ENCODE measurements at places on chromosomes 3 and 15.

GRCh38 chr15:60639502-60639901 lies 160.6 kb upstream of the ICE2 start:
- DNase-seq, result no peak

GRCh38 chr3:185988816-185989175 lies 51.0 kb upstream of the TRA2B start:
- DNase-seq, result no peak

GRCh38 chr3:149019580-149019979 lies 28.2 kb downstream of the GYG1 start:
- no peak for DNase-seq

- peak; percentile 33 for DNase-seq
Measured at GRCh38 chr15:47773143-47773542, 55.8 kb downstream of the SEMA6D start.

GRCh38 chr3:33980252-33980651 lies 181.8 kb downstream of the PDCD6IP start:
- peak; percentile 97 for DNase-seq

- peak; percentile 86 for DNase-seq
Measured at GRCh38 chr3:24494618-24495325, at the start of gene THRB. Gene THRB, minus strand, starts transcription at chr3:24494850.

DNA sequence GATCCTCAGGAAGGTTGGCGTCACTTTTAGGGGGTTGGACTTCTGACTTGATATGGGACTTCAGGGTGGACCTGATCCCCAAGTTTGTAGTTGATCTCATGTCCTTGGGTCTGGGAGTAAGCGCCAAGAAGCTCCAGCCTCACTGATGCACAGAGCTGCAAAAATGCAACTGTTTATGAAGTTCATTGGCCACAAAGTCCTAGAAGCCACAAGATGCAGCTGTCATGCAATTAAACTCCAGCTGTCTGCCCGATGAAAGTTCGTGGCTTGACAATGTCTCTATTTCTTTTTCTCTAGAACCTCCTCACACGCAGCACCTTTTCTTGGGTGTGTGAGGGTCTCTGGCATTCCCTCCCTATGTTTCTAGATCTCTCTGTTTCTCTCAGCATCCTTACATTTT lies 9.2 kb upstream of the ACAN start:
- DNase-seq, result no peak

DNA sequence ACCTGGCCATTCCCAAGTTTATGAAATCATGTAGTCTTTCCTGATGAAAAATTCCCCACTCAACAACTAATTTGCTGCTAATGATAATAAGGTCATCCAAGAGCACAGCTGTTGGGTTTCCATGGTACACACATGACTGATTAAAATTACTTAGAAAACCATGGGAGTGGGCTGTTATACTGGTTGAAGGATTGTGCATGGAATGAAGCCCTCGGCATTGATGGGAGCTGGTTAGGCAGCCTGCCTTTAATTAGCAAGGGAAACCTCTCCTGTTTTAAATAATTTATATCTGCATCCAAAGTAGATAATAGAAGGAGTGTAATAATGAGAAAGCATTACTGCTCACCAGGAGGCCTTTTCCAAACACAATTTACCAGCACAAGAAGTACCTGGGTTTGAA lies 235.1 kb upstream of the CFAP20DC start:
- no peak for DNase-seq

DNA sequence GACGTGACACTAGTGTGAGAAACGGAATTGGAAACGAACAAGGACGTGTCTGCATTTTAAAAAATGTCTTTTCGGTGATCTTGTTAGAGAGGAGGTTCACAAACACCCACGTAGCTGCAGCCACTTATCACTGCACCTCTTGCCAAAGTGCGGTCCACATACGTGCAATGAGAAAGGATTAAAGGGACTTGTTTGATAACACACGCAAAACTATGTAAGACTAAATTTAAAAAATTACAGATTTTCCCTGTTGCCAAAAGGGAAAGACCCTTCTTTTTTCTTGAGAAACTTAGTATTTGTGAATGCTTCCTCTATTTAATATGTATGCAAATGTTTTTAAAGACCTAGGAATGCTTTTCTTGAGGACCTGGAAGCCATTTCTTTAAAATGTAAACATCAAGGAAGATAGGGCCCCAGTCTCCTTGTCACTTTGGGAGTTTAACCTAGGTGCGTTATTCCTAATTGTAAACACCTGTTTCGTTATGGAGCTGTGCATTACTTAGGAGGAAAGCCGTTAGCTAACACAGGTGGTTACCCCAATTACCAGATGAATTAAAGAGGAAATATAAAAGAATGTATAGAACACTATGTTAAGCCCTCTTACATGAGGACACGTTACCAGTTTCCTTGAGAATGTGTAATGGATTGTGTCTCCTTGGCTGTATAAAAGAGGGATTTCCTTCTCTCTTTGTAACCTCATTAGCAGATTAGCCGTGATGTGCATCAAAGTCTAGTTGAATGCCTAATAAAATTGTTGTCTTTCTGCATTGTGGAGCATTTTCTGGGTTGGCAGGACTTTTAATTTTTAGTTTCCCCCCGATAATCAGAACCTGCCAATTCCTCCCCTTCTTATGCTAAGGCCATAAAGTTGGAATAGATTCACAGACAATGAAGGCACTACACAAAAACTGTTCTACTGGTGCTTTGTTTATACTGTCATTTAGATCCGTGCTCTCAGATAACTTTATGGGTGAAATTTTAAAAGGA lies 1.0 kb downstream of the LEKR1 start:
- DNase-seq, result no peak

GRCh38 chr3:188365988-188366698 lies 212.2 kb downstream of the LPP start:
- no peak for DNase-seq

DNA sequence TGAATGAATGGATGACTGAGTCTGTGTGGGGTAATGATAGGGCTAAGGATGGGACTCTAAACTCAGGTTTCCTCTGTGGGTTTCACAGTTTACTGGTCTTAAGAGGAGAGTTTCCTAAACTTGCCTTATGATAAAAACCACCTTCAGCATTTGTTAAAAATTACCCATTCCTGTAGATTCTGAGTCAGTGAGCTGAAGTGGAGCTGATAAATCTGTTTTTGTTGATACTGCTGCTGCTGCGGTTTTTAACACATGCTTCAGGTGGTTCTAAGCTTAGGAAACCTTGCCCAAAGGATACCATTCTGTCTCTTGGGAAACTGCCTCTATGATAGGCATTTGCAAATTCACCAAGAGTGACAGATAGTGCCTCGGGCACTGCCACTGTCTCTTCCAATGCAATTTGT lies 52.6 kb downstream of the MECOM start:
- DNase-seq, result no peak

- no peak for DNase-seq
Measured at GRCh38 chr3:114623420-114624046, 329.7 kb downstream of the TIGIT start.

DNA sequence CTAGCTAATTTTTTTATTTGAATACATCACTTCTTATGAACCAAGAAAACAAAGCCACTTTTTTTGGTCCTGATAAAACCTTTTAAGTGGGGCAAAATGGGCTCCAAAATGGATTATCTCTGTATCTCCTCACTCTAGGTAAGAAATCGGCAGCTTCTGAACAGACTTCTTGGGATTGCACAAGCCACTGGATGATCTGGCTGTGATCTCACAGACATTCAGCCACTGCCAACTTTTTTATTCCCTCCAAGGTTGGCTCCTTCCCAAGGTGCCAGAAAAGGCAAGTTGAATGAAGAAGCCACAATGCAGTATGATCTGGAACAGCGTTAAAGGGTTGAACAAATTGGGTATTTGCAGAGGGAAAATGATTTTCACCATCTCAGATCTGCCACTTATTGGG lies 73.2 kb downstream of the PRICKLE2 start:
- no peak for DNase-seq

- DNase-seq, result no peak
Measured at GRCh38 chr15:73602992-73603391, 30.2 kb downstream of the NPTN start.

GRCh38 chr3:25292036-25292435 lies 136.0 kb upstream of the RARB start:
- DNase-seq, result no peak

DNA sequence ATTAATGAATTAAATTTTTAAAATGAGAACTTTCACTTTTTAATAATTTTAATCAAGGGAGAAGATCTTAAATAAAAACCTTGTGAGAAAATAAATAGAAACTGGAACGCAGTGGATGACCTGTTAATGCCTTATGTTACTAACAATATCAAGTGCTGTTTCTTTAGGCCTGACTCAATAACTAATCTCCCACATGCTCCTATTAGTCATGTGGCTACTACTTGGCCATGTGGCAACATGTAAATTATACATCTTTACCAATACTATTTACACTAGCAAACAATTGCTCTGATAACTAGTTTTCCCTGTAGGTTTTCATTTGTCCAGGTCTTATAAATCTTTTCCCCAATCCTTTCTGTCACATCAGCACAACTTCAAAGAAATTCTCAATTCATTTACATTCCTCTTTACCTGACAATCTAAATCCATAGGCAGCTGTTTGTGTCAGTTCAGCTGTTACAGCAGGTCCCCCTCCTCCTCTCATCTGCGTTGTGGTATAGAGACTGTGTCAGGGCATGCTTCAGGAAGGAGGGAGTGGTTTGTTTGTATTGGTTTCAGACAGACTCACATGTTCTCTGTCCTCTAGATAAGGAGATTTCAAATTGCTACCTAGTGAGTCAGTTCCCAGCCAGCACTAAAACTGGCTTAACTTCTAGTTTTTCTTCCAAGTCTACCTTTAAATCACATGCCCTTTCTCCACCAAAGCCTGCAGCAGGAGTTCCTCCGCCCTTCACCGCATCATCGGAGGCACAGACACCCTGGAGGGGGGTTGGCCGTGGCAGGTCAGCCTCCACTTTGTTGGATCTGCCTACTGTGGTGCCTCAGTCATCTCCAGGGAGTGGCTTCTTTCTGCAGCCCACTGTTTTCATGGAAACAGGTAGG lies 11.3 kb upstream of the C3orf52 start:
- DNase-seq, result peak; percentile 95

GRCh38 chr15:94470492-94470891 lies 239.1 kb downstream of the MCTP2 start:
- DNase-seq, result no peak

GRCh38 chr3:15646851-15647511 lies 45.4 kb downstream of the BTD start:
- DNase-seq, result peak; percentile 87

DNA sequence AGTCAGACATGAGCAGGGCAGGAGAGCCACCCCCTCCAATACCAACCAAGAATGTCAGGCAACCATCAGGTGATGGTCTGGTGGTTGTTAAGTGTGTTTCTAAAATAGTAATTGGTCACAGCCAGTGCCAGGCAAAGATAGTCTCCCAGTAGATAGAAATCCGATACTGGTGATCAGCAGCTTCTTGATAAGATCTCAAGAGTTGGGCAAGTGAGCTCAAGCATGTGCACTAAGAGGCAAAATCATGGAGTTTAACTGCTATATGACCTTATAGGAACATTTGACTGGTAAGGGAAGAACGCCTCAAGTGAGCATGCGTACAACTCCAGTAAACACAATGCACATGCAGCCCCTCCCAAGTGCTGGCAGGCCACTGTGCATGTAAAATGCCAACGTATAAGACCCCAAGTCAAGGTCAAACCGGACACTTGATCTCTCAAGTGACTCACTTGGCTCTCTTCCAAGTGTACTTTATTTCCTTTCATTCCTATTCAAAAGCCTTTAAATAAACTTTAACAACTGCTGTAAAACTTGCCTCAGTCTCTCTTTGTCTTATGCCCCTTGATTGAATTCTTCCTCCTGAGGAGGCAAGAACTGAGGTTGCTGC lies 36.0 kb upstream of the CBLB start:
- DNase-seq, result no peak

DNA sequence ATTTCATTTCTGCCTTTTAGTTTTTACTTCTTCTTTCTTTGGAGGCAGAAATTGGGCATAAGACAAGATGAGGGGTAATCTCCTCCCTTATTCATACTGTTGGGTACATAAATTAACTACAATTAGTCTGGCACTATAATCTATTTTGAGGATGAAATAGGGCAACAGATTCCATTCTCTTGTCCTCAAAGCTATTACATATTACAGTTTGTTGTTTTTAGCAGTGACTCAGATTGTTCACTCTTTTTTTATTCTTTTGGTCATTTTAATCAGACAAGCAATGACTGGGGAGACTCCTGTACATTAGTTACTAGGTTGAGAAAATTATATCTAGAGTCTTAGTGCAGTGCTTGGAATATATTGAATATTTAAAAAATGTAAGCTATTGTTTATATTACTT lies 556.0 kb downstream of the OTOL1 start:
- DNase-seq, result no peak

GRCh38 chr3:57983734-57984518 lies 24.3 kb upstream of the FLNB start:
- peak; percentile 63 for DNase-seq

DNA sequence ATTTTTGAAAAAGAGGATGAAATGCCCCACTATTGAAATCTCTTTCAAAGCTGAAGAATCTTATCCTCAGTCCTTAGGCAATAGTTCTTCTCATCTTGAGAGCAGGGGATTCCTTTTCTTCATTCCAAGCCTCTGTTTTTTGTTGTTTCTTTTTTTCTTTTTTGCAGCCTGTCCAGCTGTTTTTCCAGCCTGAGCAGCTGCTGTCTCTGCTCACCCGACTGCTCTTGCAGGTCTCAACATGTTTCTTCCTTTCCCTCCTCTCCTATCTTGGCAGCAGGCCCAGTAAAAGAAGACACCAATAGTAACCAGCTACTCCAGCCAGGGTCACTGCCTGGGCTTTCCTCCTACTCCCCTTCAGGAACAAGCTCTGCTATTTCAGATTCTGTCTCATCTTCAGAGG lies 23.8 kb downstream of the MEX3B start:
- no peak for DNase-seq

- DNase-seq, result peak; percentile 65
Measured at GRCh38 chr15:64536244-64536836, 76.0 kb downstream of the ZNF609 start.

DNA sequence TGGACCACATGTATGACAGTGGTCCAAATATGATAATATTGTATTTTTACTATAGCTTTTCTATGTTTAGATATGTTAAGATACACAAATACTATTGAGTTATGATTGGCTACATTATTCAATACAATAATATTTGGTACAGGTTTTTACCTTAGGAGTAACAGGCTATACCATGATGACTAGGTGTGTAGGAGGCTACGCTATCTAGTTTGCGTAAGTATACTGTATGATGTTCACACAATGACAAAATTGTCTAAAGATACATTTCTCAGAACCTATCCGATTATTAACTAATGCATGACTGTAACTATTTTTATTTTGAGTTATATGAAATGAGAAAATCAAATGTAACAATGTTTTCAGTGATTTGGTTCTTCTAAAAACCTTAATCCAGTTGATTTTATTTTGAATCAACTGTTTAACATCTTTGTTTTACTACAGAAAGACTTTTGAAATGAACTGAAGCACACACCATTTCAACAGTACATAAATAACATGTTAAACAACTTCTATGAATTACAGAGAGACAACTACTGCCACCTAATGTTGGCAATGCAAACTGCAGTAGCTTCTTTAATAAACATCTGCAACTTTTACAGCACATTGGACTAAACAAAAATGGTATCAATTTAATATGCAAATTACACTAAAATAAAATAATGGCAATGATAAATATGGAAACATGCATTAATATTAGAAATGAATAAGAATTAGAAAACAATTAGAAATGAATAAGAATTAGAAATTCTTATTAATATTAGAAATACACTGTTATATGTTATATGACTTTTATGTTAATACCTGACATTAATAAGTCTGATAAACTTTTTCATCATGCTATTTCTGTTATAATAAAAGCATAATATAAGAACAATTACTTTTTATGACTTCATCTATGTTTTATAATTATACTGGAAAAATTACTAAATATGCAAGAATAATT lies 255.7 kb downstream of the MBNL1 start:
- DNase-seq, result peak; percentile 30
